ENCODE measurements at places on chromosomes 3 and 15.

DNA sequence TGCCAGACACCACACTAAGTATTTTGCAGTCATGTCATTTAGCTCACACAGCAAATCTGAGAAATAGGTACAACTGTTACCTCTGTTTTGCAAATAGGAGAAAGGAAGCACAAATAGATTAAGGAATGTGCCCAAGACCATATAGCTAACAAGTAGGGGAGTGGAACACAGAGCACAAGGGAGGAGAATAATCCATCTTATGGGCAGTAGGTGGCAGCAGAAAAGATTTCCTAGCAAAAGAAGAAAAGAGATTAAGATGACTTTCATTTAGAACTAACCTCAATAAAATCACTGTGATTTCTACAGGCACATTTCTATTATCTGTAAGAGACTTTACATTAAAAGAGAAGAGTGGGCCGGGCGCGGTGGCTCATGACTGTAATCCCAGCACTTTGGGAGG is 49.1 kb downstream of the NR1I2 start:
- DNase-seq, result no peak

GRCh38 chr3:13341229-13341905 is 78.8 kb downstream of the NUP210 start:
- DNase-seq, result no peak

- DNase-seq, result no peak
These were observed 341.5 kb downstream of the FOXP1 start for GRCh38 chr3:71241981-71242560.

GRCh38 chr3:53239800-53240199 is 16.0 kb downstream of the TKT start:
- DNase-seq, result no peak

- no peak for DNase-seq
These were observed 204.8 kb upstream of the TOPAZ1 start for GRCh38 chr3:44036850-44037249.

- no peak for DNase-seq
These were observed 107.2 kb downstream of the GTPBP8 start for GRCh38 chr3:113097960-113098447.

GRCh38 chr3:33722191-33722590 is 4.1 kb upstream of the CLASP2 start:
- no peak for DNase-seq

GRCh38 chr3:159882790-159883779 is 105.5 kb upstream of the IL12A start:
- DNase-seq, result no peak

GRCh38 chr15:88651136-88651732 is 12.4 kb downstream of the ISG20 start:
- DNase-seq, result no peak

GRCh38 chr3:113250566-113250965 is 39.2 kb downstream of the BOC start:
- DNase-seq, result no peak

GRCh38 chr3:99498550-99499234 is 139.7 kb upstream of the COL8A1 start:
- DNase-seq, result no peak

GRCh38 chr3:154025007-154025406 is 96.2 kb upstream of the ARHGEF26 start:
- DNase-seq, result no peak

GRCh38 chr3:196739671-196740480 is at the start of gene PAK2:
PAK2 (plus strand) TSS chr3:196739857; CDS start chr3:196782647, 42,790 bp downstream.
- peak; percentile 86 for DNase-seq

- DNase-seq, result no peak
These were observed 26.1 kb upstream of the MFSD1 start for GRCh38 chr3:158775426-158776410.

GRCh38 chr3:41330465-41330864 is 131.2 kb downstream of the CTNNB1 start:
- DNase-seq, result no peak

GRCh38 chr3:197936819-197937384 is 13.1 kb upstream of the RPL35A start:
- DNase-seq, result no peak

- DNase-seq, result no peak
These were observed 44.0 kb upstream of the SEMA6D start for GRCh38 chr15:47673232-47673761.

- no peak for DNase-seq
These were observed 22.6 kb upstream of the PEX5L start for GRCh38 chr3:180059356-180059755.

GRCh38 chr3:28973609-28974008 is 307.3 kb upstream of the RBMS3 start:
- DNase-seq, result no peak

- no peak for DNase-seq
These were observed 72.0 kb downstream of the CPN2 start for GRCh38 chr3:194279101-194279500.

GRCh38 chr3:104316118-104316517 is 1050.6 kb upstream of the ALCAM start:
- DNase-seq, result no peak

- DNase-seq, result no peak
These were observed 30.9 kb upstream of the PCSK6 start for GRCh38 chr15:101520395-101520794.

GRCh38 chr3:192068464-192069254 is 607.7 kb downstream of the PYDC2 start:
- DNase-seq, result no peak

DNA sequence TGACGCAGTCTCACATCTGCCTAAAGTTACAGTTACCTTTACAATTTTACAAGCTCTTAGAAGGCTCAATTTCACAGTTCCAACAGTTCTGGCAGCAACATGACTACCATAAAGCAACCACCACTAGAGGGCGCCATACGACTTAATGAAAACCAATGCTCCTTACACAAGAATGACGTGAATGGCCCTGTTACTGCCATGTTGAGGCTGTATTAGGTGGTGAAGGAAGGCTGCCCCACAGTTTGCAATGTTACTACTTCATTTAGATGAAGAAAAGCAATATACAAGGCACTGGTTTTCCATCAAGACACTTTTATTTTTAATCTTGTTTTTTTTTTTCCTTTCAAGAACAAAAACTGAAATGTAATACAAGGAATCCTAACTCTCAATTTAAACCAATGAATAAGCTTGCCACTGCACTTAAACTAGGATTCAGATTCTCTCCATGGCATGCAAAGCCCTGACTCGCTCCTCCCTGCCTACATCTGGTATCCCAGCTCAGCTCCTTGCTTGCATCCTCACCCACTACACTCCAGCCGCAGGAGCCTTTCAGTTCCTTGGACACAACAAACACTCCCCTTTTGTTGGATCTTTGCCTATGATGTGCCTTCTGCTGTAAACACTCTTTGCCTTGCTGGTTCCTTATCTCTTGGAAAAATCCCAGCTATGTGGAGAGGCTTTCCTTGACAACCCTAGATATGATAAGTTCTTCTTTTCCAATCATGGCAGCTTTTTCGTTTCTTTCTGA is 270.7 kb downstream of the GBE1 start:
- DNase-seq, result peak; percentile 18

DNA sequence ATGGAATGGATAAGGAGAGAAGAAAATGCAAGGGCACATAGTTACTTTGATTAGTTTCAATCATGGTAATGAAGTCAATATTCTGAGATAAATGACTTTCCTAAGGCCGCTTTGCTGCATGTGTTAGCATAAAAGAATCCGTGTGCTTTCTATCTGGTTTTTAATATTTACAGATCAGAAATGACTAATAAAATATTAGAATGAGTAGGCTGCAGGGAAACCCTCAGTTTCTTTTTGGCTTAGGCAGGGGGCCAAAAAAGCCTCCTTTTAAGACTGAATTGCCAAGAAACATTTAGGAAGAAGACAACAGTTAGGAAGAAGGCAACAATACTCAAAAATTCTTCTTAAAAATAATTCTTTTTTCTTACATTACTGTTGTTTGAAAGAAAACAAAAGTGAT is 11.6 kb downstream of the NEK11 start:
- DNase-seq, result no peak

DNA sequence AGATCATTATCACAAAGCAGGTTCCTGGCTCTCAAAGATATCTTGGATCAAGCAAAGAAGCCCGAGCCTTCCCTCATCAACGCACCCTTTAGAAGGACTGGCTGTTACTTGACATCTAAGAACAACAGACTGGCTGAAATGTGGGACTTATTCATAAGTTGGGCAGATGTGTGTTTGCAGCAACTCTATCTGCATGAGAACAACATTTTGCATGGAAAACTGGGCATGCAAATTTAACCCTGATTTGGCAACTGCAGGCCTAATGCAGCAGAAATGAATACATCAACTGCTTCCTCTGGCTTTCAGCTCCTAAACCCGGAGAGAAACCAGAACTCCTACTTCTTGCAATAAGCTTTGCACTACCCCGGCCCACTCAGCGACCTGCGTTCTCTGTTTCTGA is 35.0 kb upstream of the FOXP1 start:
- no peak for DNase-seq

GRCh38 chr3:54557538-54558428 is 370.1 kb downstream of the LRTM1 start:
- DNase-seq, result no peak

DNA sequence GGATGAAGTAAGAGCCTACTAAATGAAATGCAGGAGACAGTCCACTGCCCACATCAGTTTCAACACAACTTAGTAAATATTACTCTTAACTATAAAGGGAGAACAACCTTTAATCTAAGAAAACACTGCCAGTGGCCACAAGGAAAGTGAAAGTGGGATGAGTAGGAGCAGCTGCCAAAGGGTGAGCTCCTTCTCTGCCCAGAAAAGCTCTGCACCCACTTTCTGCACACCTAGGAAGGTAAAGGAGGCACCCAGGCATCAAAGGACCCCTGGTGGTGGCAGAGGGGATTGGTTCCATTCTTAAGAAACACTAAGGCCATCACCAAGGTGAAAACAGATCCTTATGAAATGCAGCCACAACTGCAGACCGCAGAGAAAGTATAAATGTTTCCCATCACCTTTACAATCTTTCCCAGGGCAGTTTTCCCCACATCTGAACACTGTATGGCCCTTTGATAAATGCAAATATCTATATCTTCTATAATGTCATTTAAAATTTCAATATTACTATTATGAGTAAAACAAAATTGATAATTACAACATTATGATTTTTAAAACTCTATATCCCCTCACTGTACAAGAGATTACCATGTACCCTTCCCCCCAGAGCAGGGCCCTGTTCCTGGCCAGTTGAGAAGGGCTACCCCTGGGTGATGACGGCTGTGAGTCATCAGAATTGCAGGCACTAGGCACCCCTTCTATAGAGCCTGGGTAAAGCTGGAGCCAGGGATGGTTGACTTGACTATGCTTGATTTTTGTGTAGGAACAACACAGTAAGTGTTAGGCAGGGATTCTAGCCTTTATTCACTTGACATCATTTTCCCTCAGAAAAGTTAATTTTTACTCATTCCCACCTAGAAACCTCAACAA is 92.0 kb downstream of the SNRK start:
- DNase-seq, result peak; percentile 12

DNA sequence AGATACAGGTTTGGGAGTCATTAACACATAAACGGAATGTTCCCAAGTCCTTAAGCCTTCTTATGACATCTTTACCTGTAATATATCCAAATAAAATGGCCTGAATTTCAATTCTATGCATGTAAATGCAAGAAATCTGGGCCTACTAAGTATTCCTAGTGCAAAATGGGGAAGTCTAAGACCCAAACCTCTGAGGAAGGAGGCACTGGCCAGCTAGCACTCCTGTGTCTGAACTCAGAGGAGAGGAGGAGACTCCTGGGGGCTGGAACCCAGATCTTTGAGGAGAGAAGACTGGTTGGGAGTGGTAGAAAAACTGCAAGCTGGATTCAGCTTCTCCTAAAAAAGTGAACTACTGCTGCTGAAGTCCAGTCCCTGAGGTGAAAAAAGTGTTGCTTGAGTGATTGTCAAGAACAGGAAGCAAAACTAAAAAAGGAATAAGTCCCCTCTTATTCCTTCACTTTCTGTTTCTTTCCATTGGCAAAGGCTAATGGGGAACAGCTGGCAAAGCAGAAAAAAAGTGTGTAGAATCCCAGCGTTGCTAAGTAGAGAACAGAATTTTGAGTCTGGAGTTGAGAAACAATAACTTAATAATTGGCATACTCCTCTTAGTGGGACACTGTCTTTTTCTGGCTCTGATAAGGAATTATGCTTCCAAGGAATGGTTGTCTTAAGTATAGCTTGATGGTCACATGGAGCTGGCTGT is 54.8 kb upstream of the ATP2C1 start:
- no peak for DNase-seq

- DNase-seq, result no peak
These were observed 669.7 kb downstream of the ROBO1 start for GRCh38 chr3:79097964-79098660.

DNA sequence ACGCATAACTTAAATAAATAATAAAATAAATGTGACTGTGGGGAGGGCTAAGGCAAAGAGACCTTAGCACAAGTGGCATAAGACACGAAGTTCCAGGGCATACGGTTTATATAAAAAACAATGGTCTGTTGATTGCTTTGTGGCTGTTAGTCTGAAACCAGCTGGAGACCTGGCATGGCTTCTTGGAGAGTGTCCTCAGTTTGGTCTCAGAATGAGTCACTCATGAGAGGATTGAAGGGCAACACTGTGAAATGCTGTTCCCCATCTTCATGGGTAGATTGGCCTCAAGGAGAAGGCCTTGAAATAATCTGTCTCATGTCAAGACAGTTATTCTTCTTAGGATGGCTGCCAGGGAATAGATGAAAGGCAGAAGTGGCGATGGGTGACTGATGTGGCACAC is 62.2 kb downstream of the SOX2 start:
- no peak for DNase-seq

DNA sequence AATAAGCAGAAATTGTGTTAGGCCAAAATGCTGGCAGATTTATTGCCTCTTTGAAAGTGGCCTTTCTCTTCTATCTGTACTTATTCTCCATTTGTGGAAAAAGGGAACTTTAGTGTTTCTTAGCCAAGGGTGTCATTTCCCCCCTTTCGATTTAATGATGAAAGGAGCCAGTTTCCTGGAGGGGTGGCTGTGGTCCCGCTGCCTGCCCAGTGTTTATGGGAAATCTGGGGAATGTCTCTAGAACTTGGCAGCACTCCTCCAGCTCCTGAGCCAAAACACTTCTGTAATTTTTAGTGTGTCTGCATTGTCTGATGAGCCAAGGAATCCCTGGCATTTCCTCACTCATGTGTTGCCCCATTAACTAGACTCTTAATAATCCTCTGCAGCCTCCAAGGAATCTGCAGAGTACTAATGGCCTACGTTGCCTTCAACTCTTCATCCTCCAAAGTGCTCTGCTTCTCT is 448.8 kb downstream of the GRM7 start:
- DNase-seq, result no peak

DNA sequence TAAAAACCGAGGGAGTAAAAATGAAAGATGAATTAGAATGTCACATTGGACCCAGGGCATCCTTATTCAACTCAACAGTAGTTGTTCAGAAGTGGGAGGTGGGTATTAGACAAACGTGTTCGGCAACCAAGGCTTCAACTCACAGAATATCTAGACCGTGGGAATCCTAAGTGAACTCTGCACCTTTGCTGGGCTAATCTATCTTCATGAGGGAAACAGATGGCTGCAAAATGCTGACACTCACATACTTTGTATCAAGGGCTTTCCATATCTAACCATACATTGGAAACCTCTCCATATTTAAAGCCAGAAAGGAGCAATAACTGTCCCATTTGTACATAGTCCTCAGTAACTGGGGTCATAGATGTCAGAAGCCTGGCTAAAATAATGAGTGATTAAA is 20.9 kb downstream of the PLSCR1 start:
- no peak for DNase-seq

GRCh38 chr15:71124937-71125790 is 9.9 kb downstream of the THSD4 start:
- no peak for DNase-seq

- no peak for DNase-seq
These were observed 498.1 kb upstream of the TPRG1 start for GRCh38 chr3:188673646-188674186.
